Activated CD4-positive, alpha-beta T cell treated with anti-CD3 and anti-CD28 coated beads, Interleukin-2, amount 10 ng/mL, durations not matched to agents 7 days and 5 days (primary cell): ENCODE measurements at places on chromosomes 11 and 22.

DNA sequence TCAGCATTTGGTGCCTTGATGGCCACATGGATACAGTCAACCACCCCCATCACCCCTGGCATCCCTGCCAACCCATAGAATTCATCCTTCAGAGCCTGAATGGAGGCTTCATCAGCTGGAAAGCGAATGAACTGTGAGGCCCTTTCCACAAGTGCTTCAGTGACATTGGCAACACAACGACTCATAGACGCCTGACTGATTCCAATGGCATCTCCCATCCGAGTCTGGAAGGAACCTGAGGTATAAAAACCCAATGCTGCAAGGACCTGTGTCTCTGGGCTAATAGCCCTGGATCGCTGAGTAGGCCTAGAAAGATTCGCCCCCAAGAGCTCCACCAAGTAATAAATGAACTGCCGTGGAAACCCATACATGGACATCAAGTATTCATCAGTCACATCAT lies 1.3 kb downstream of the HARBI1 start:
- DNase-seq = no peak

- DNase-seq = peak; percentile 69
Observed at GRCh38 chr11:61004761-61005181, 33.3 kb downstream of the CD6 start.

DNA sequence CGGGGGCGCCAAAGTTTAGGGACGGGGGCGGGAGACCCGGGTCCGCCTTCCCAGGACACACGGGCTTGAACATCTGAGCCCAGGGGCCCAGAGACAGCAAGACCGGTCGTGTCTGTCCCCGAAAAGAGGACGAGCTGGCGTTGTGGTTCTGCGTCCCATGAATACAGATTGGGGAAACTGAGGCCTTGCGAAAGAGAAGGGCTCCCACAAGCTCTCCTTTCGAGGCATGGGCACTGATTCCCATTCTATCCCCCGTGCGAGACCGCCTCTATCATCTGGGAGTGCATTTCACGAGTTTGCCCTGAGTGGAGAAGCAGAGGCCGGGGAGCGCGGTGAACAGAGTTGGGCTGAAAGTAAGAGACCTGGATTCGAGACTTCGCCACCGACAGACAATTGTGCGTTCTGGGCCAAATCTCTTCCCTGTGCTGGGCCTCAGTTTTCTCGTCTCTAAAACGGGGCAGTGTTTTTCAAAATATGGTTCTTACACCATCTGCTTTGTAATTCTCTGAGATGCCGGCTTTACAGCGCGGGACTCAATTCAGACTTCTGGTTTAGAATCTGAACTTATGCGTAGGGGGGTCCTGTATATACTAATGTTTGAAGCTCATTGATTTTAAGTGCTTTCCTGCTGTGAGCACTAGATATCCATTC lies 471 bp downstream of the RNF185 start:
- peak; percentile 29 for DNase-seq

- no peak for DNase-seq
Observed at GRCh38 chr11:102458548-102458947, 6.0 kb upstream of the TMEM123 start.

GRCh38 chr22:38243007-38243765 lies 29.6 kb downstream of the TMEM184B start:
- no peak for DNase-seq

- no peak for DNase-seq
Observed at GRCh38 chr11:40403321-40403720, 1056.1 kb downstream of the LRRC4C start.

- DNase-seq = no peak
Observed at GRCh38 chr11:115625502-115625901, 121.3 kb upstream of the CADM1 start.

GRCh38 chr22:47095395-47096122 lies 333.1 kb downstream of the TBC1D22A start:
- no peak for DNase-seq

- peak; percentile 52 for DNase-seq
Observed at GRCh38 chr11:63999349-64000025, 13.2 kb downstream of the OTUB1 start.

DNA sequence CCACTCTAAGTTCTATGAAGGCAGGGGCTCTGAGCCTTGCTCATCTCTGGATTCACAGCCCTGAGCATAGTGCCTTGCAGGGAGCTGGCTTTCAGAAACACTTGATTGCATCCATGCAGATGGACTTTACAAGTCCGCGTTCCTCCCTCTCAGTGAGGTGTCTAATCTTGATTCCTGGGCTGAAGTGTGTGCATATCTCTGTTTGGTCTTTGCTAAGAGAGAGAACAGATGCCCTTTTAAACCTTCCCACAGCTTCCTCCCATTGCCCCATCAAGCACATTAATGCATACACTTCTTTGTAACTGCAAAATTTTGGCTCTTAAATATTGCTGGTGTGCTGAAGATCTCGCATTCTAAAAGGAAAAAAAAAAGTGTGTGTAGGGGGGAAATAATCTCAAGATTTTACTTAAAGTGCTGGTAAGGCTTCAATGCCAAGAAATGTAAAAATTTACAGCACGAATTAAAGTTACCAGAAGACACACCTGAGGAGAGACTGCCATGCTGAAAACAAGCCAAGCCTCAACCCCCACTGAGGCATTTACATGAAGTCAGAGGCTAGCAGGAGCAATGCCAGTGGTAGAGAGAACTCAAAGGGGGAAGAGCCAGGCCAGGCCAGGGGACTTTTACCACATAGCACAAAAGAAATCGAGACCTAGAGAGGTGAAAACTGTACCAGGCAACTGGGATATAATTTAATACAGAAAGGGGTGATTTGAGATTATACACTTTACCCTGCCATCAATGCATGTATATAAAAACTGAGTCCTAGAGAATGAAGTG lies 492.1 kb downstream of the SOX6 start:
- DNase-seq = no peak

DNA sequence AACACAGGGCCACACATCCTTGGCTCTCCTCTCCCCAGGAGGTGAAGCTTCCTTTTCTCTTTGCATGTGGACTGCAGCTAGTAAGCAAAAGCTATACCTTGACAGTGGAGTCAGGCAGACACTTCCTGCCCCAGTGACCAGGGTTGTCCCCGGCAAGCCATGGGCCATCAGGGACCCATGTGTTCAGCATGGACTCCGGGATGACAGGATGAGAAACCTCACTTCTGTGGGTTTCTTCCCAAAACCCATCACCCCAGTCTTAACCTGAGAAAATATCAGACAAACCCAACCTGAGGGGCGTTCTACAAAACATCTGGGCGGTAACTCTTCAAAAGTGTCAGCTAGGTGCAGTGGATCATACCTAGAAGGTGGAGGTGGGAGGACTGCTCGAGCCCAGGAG lies 40.2 kb downstream of the GNB1L start:
- no peak for DNase-seq

GRCh38 chr11:123707206-123707605 lies 34.3 kb downstream of the ZNF202 start:
- no peak for DNase-seq

DNA sequence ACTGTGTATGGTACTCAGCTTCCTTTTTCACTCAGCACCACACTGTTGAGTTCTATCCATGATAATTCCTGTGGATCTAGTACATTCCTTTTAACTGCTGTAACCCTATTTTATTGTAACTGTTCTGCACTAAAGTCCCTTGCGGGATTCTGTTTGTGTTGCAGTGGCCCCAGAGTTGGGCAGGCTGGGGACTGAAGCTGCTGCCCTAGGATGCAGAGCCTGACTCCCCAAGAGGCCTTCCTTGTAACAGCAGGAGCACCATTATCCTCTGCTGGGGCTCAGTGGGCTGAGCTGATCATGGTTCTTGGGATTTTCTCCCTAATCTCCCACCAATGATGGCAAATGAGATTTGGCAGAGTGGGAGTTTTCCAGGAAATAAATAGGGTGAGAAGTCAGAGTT lies 77.7 kb downstream of the CABIN1 start:
- DNase-seq = no peak

DNA sequence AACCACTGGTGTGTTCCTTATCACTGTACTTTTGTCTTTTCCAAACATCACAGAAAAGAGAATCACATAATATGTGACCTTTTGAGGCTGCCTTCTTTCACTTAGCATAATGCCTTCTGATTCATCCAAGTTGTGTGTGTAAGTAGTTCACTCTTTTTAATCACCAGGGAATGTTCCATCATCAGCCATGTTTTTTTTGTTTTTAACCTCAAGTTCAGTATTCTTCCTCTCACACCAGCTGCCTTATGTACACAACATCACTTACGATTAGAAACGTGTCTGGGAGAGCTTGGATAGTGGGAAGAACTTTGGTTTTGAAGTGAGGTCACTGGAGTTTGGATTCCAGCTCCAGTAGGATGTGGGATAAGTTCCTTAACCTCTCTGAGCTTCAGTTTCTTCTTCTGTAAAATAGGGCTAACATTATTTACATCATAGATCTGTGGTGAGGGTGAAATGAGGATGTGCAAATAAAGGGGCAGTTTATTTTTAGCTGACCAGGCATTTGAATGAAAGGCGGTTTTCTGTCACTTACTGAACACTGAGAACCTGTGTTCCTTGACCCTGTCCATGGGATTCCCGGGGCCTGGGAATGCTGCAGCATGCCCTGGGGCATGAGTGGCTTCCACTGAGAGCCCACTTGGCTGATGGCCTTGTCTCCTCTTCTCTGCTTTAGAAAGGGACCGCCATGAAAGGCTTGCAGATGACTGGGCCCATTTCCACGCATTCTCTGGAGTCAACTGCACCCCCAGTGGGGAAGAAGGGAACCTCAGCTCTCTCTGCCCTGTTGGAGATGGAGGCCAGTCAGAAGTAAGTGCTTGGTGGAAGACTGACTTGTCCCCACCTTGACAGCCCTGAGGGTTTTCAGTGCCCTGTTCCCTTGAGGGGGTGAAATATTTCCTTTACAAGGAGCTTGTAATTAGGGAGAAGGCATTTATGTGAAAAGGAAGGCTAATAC lies 92.6 kb downstream of the DEPDC5 start:
- no peak for DNase-seq

DNA sequence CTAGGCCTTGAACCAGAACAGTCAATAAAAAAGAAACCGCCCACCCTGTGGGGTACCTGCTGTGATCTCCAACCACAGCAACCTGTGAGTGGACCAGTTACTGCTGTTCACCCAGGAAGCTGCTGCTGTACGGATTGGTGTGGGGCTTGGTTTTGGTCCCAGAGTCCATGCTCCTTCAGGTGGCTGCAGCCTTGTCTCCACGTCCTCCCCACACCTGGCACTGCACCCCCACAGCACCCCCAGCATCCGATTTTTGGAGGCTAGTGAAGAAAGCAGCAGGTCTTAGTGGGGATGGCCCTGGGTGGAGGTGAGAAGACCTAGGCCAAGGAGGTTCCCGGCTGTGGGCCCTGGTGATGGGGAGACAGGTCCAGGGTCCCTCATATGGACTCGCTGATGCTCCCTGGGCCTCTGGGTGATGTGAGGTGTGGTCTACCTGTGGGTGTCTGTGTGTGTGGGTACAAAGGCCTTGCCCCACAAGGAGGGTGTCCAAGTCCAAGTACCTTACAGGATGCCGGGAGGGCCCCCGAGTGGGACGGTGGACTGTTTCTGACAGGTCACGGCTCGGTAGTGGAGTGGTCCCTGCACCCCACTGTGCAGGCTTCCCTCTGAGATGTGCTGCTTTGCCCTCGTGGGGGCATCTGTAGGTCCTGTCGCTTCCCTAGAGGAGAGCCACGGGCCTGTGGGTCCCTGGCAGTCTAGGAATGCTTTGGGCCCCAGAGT lies 283.4 kb downstream of the TBC1D22A start:
- DNase-seq = no peak

- DNase-seq = no peak
Observed at GRCh38 chr11:130457623-130458409, 9.4 kb downstream of the ADAMTS15 start.

DNA sequence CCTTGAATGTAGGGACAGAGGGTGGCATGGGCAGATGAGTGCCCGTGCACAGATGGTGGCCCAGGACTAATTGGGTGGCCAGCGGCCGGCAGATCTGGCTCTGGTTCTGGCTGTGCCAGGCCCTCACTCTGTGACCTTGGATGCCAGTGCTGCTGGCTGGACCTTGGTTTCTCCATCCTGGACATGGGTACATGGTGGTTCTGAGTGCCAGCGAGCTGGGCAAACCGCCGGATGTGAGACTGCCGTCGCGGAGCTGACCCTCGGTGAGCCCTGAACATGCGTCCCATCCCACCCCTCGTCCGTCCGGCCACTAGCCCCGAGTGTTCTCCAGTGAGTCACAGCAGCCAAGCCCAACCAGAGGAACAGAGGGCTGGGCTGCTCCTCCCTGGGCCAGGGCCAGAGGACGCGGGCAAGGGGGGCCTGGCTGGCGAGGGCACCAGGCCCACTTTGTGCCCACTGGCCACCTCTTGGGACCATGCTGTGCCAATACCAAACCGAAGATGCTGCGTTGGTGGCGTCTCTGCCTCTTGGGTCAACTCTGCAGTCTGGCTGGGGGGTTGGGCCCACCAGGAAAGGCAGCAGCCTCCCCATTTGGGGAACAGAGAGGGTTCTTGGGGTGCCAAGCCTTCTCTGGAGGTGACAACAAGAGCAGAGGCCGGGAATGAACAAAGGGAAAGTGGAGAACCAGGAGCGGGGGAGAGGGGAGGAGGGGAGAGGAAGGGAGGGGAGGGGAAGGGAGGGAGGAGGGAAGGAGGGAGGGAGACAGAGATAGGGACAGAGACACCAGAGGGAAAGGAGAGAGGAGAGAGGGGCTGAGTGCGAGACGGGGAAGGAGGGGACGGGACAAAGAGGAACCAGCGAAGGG lies 10.7 kb downstream of the LSP1 start:
- no peak for DNase-seq

GRCh38 chr11:71338801-71339395 lies 86.5 kb upstream of the SHANK2 start:
- DNase-seq = no peak

DNA sequence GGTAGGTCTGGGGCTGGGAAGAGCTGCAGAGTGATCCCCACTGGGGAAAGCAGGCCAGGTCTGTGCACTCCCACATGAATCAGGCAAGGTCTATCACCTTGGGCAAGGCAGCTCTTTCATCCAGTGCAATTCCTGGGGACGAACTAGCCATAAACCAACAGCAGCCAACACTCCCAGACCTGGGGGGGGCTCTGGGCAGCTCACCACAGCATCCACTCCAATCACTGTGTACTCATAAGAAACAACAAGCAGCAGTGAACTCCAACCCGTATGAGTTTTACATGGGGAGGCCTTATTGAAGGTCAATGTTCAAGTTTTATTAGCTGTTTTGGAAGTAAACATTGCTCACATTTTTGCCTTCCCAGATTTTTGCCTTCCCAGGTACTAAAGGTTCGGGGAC lies 157.4 kb upstream of the NAV2 start:
- no peak for DNase-seq

- DNase-seq = no peak
Observed at GRCh38 chr11:38788561-38788960, 2190.5 kb upstream of the RAG2 start.

DNA sequence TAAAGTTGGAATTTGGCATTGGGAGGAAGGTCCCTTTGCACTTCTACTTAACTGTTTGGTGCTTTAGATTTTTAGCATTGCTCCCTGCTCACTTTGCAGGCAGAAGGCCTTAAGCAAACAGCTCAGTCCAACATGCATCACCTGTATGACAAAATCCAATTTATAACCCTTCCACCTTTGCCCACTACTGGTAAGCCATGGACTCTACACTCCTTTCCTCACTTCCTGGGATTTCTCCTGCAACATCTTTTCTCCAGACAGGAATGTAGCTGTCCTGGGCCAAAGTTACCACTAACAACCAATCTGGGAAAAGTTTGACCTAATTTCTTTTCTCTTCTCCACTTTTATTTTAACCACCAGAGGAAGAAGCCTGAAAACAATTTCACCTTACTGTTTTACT lies 1.8 kb upstream of the OR2D2 start:
- no peak for DNase-seq

- no peak for DNase-seq
Observed at GRCh38 chr11:37963440-37963839, 1365.4 kb upstream of the RAG2 start.
